ENCODE measurements at places on chromosomes 1 and 21. TPM values are rescaled to one million over a fixed set of nuclear protein-coding genes. Genes with fewer than 3 reads are reported as not detected.

The SLC9C2 gene
- total RNA-seq: 3.3 TPM

DNA sequence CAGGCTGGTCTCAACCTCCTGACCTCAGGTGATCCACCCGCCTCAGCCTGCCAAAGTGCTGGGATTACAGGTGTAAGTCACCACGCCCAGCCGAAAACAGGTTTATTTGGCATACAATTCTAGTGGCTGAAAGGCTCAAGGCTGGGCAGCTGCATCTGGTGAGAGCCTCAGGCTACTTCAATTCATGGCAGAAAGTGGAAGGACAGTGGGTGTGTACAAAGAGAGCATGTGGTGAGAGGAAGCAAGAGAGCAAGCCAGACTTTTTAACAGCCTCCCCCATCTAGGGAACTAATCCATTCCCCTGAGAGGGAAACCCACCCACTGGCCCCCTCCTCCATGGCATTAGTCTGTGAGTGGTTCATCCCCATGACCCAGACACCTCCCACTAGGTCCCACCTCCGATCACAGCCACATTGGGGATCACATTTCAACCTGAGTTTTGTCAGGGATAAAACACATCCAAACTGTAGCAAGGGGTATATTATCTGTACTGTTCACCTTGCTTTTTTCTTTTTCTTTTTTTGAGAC is 9.5 kb downstream of the BMP8A start:
- DNase-seq: no peak

GRCh38 chr1:18879791-18880309 is 20.4 kb upstream of the TAS1R2 start:
- no peak for DNase-seq

GRCh38 chr1:211739671-211740411 is 64.4 kb upstream of the NEK2 start:
- DNase-seq: no peak

The MYOG gene
- not detected for total RNA-seq

The PTAFR gene
- total RNA-seq: 2.6 TPM

GRCh38 chr1:86741947-86742572 is 37.7 kb downstream of the SH3GLB1 start:
- DNase-seq: peak; percentile 6

DNA sequence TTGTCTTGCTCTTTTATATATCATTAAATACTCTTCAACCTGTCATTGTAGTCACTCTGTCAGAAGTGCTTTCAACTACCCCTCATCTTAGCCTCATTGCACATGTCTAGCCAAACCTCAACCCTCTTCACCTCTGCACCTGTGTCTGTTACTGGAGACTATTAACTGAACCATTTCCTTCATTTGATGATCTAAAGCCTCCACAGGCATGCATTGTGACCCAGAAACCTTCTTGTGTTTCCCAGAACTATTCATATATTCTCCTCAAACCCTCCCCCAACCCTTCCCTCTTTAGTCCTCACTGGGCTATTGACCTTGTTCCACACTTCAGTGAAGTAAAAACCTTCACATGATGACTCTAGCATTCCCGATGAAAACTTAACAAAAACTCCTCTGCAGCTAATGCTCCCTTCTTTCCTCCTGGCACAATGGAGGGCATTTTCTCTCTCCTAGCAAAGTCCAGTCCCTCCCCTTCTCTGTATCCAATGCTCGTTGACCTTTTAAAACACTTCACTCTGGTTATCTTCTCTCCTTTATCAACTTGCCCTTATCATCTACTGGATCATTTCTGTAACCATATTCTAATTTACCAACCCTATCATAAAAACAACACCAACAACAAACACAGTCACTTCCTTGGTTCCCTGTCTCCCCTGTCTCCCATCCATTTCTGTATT is 86.1 kb downstream of the BACH1 start:
- DNase-seq: no peak

The CLDN17 gene
- total RNA-seq: not detected

DNA sequence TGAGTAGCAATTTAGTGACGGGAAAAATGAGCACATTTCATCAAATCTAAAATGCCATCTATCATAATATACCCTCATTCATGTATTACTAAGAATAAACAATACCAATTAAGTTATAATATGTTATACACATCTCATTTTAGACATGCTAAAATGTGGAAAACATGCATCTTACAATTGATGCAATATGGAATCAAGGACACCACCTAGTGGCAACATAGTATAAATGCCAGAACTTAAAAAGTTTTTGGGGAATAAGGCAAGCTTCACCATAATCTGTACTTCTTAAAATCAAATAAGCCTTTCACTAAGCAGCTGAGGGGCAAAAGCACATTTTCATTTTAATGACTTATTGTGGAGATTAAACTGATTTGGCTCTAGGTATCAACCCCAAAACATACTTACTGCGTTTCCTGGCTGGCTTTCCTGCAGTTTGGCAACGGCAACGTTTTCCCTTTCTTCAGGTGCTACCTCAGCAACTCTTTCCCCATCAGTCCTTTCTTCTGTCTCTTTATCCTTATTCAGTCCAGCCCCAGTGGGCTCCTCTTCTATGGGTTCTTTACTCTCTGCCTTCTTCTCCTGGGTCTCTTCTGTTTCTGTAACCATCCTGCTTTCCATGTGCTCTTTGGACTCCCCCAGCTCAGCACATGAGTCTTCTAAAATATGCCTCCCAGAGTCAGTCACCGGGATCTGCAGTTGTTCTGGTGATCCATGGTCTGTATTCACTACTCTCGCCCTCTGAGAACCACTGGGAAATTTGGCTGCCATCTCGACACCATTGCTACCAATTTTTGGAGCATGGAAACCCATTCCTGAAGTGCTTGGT is 11.4 kb downstream of the SDE2 start:
- peak; percentile 33 for DNase-seq

The OR2G6 gene
- under 0.01 TPM for total RNA-seq

DNA sequence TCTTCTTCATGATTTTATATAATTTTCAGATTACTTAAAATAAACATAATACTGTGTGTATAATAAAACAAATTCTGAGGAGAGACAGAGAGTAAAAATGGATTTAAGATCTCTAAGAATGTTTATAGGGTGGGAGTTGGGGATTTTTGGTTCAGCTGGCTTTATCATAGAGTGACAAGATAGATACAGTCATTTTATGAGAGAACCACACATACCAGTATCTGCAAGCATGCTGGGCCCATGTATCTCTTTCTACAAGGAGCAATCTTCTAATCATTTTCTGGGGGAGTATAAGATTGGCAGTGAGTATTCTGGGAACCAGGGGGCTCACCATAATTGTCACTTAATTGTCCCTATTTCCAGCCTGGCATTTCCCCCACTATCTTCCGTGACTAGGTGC is 64.3 kb upstream of the DUSP10 start:
- DNase-seq: no peak

The CA6 gene
- not detected for total RNA-seq

The SYT2 gene
- total RNA-seq: 13.2 TPM

DNA sequence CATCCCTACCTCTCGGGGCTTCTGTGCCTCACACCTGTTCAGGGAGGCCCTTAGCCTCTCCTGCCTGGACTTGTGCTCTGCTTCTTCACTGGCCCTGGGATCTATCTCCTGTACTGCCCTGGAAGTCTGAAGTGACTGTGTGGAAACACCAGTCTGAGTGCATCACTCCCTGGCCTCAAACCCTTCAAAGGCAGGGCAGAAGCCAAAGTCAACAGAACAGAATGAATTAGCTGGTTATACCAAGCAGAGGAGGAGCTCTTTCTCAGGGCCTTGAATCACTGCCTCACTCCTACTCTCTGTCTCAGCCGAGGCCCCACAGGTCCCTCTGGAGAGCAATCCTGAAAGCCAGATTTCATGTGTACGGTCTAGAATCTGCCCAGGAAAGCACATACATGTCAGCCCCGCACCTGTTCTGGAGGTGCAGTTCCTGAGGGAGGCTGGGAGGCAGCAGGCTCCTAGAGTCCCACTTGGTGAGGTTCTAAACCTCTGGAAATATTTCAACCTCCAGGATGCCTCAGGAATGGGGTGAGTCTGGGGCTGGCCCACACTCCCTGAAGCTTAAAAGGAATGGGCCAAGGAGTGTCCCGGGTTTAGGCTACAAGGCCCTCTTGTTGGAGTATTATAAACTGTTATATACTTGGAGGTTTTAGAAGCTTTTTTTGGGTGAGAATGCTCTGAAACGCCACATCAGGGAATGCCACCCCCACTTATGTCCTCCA is 98.3 kb downstream of the ABCA4 start:
- DNase-seq: no peak

The AGO1 gene
- total RNA-seq: 23.0 TPM

The AMY2B gene
- total RNA-seq: 54.5 TPM

DNA sequence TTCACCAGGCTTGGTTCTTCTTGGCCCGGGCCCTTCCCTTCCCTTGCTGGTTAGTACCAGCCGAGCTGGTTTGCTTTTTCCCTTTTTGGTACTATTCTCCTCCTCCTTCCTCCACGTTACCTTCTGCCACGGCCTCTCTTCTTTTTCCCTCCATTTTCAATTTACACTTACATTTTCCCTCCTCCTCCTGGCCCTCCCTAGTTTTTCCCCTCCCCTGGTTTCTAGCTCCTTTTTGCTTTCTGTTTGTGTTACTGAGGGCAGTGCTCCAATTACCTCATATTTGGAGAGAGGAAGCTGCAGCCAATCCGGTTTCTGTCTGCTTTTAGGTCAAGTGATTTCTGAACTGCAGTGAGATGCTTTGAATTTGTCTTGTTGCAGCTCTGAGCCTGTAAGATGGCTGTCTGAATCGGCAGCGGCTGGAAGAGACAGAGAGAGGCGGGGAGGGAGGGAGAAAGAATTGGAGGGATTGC is 63.7 kb downstream of the MACF1 start:
- DNase-seq: peak; percentile 92

The NEGR1 gene
- 28.7 TPM for total RNA-seq

- no peak for DNase-seq
Measured at GRCh38 chr1:222047366-222047765, 305.5 kb upstream of the DUSP10 start.

The TEDDM1 gene
- total RNA-seq: not detected

The ZBTB8A gene
- 20.1 TPM for total RNA-seq

The OTUD7B gene
- total RNA-seq: 11.0 TPM

The KLF17 gene
- not detected for total RNA-seq

- DNase-seq: no peak
Measured at GRCh38 chr1:21634806-21635535, 34.2 kb downstream of the RAP1GAP start.

DNA sequence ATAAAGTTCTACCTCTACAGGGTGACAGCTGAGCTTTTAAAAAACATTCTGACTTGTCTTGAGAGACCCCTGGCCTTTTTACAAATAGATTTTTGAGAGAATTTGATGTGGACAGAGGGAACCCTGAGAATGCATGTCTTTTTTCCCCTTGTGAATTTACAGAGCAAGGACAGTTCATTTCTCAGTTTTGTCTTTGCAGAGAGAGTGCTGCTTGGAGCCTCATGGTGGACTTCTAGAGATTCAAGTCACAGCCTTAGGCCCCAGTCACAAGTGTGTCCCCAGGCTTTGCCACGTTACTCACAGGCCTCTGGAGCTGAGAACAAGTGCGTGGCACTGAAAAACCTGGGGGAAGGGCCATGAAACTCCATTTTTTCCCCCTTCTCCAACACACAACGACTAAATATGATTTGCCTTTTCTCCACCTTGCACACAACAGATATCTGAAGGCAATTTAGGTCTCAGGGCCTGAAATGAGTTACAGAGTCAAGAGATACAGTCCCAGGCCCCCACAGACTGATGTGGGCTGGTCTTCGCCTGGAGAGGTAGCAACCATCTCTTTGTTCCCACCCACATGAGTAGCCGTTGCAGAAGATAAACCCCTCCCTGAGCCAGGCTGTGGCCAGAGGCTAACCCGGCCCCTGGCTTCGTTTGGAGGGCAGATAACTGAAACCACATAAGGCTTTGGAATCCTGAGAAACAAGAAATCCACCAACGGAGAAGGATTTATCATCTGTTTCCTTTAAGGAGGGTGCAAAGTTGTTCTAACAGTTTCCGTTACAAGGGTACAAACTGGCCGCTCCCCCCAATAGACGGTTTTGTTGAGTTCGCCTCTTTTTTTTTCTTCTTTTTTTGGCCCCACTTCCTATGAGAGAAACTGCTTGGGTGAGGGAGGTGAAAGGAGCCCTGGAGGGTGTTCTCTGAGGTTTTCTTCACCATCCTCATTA is 1.0 kb upstream of the PIGV start:
- no peak for DNase-seq

The COL9A2 gene
- 8.3 TPM for total RNA-seq

The FRRS1 gene
- 1.9 TPM for total RNA-seq

The LGR6 gene
- total RNA-seq: 2.9 TPM

GRCh38 chr1:79667166-79667565 is 660.6 kb upstream of the ADGRL4 start:
- no peak for DNase-seq

The KIAA0040 gene
- 1.00 TPM for total RNA-seq

DNA sequence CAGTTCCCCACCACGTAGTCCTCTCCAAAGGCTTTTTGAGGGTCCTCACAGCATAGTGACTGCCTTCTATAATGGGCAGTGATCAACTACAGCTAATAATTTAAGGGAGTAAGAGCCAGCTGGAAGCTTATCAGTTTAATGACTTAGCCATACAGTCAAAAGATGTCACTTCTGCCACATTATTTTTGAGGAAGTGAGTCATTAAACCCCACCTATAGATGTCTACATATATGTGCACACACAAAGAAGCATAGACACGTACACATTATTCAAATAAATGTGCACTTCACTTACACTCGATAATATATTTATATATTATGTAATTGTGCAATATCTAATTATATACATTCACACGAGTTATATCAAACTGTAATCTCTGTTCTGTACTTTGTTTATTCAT is 1704.7 kb downstream of the KCNT2 start:
- no peak for DNase-seq

DNA sequence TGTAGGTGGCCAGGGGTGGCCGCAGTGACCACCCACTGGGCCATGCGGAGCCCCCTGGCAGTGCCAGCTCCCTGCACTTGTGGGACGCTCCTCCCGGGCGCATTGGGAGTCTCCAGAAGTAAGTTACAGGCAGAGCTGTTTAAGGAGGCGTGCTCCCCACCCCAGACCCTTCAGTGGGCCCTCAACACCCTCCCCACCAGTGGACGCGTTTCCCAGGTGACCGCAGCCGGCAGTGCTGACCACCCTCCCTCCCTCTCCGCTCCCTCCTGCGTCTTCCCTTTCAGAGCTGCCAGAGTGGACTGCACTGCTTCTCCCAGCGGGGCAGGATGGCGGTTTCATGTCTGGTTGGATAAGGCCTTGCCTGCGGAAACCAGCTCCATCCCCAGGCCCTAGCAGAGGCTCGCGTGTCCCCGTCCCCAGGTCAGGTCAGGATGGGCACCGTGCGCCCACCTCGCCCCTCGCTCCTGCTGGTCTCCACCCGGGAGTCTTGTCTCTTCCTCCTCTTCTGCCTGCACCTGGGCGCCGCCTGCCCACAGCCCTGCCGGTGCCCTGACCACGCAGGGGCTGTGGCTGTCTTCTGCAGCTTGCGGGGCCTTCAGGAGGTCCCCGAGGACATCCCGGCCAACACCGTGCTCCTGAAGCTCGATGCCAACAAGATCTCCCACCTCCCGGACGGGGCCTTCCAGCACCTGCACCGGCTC is 1.1 kb downstream of the LRRC3 start:
- no peak for DNase-seq

The KCNE1 gene
- 0.64 TPM for total RNA-seq

- no peak for DNase-seq
Measured at GRCh38 chr1:168893359-168893801, 164.4 kb upstream of the DPT start.

All from cerebellum (tissue), 4 donors.